ENCODE measurements at places on chromosomes 1 and 21. TPM values are rescaled to one million over a fixed set of nuclear protein-coding genes. Genes with fewer than 3 reads are reported as not detected.
A peak's percentile ranks its signal among the peaks of the same experiment; 100 is the strongest.

GRCh38 chr1:58333511-58333910 is 213.0 kb downstream of the OMA1 start:
- H3K4me3 ChIP-seq = no peak overlapping the region
- no peak overlapping the region for H3K27ac ChIP-seq
- H3K36me3 ChIP-seq = no peaks in the 10 kb centered on the region
- no peaks in the 10 kb centered on the region for H3K27me3 ChIP-seq
- H3K4me1 ChIP-seq = no peaks in the 10 kb centered on the region

GRCh38 chr21:17270229-17270628 is 242.6 kb upstream of the CXADR start:
- DNase-seq = peak; percentile 31
- H3K27me3 ChIP-seq = no peaks in the 10 kb centered on the region
- no peak overlapping the region for H3K27ac ChIP-seq

GRCh38 chr1:213474054-213474453 is 423.0 kb downstream of the RPS6KC1 start:
- DNase-seq = no peak
- no peak overlapping the region for H3K27ac ChIP-seq
- H3K4me3 ChIP-seq = no peak overlapping the region
- H3K27me3 ChIP-seq = no peaks in the 10 kb centered on the region
- H3K36me3 ChIP-seq = no peaks in the 10 kb centered on the region

DNA sequence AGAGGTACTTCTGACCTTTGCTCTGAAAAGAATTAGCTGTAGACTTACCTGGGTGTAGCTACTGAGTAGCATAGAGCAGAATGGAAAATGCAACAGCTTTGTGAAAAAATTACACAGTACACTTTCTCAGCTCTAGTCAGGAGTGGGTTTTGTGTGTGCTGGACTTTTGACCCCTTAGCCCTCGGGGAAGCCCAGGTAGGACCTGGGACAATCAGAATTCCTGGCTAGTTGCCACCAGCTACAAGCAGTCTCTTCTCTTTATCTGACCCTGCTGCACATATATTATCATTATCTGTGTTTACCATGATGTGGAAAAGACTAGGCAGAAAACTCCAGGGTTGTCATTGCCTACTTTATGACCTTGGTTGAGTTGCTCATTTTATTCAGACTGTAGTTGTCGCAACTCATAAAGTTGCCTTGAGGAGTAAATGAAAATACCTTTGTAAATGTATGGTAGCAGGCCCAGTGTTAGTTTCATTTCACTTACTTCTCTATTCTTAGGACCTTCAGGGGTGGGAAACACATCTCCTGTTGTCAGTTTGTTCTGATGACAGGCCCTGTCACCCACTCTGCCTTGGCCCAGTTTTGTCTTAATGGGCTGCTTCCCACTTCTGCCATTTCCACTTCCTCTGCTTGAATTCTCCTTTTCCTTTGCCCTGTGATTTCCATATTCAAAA is 5.4 kb downstream of the NEK7 start:
- peaks cover 6% of the 10 kb centered on the region for H3K4me1 ChIP-seq
- peaks cover 2% of the 10 kb centered on the region for H3K36me3 ChIP-seq
- no peaks in the 10 kb centered on the region for H3K27me3 ChIP-seq
- no peak overlapping the region for H3K27ac ChIP-seq

DNA sequence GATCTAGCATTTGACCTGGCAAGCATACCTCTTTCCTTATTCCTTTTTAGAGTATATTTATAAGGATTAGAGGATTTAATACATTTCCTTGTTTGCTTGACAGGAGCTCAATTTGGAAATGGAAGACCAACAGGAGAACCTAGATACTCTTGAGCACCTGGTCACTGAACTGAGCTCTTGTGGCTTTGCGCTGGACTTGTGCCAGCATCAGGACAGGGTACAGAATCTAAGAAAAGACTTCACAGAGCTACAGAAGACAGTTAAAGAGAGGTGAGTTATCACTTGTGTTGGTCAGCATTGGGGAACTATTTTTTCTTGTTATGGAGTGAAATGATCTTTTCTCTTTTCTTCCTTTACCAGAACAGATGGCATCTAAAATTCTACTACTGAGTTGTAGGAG is 123.4 kb upstream of the BMP8A start:
- H3K27me3 ChIP-seq = no peaks in the 10 kb centered on the region
- no peak for DNase-seq
- no peak overlapping the region for H3K4me3 ChIP-seq
- H3K4me1 ChIP-seq = 0 out of 2 replicates have a peak, but pooled peaks cover 1% of the 10 kb centered on the region

DNA sequence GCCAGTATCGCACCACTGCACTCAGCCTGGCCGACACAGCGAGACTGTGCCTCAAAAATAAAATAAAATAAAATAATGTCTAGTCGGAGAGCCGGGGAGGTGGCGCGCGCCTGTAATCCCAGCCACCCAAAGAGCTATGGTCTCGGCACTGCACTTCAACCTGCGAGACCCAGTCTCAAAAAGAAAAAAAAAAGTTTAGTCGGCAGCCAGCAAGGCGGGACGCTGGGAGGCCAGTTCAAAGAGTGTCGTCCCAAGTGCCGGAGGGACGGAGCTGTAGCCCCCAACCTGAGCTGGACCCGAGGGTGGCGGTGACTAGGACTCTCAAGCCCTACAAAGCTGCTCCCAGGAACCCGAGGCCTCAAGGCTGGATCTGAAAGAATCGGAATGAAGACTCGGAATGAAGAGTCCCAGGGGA is 632 bp upstream of the FALEC start:
- H3K36me3 ChIP-seq = peaks cover 27% of the 10 kb centered on the region
- peak overlapping the region; percentile 35 for H3K27ac ChIP-seq

PADI4 gene
- polyA plus RNA-seq = not detected

- H3K4me1 ChIP-seq = no peaks in the 10 kb centered on the region
- no peaks in the 10 kb centered on the region for H3K27me3 ChIP-seq
- no peak for DNase-seq
These were observed 9.8 kb downstream of the MTARC1 start for GRCh38 chr1:220796530-220796929.

DNA sequence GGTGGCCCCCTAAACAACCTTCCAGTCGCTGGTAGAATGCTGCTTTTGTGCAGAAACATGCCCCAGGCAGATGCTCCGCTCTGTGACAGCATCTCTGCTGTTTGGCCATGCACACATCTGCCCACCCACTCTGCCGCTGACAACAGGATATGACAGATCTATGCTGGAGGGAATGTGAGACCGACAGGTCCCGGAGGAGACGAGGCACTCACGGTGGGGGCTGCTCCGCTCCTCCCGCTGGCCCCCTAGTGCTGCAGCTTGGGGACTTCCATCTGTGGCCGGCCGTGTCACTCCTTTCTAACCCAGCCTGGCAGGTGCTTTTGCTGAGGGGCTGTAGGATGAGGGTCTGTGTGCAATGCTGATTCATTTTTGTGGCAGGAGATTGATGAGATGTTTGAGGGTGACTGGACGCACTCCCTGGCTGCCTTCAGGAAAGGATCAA is 49.1 kb upstream of the DMRTB1 start:
- peaks cover 24% of the 10 kb centered on the region for H3K4me1 ChIP-seq
- DNase-seq = peak; percentile 47
- H3K27me3 ChIP-seq = peaks cover 38% of the 10 kb centered on the region
- H3K36me3 ChIP-seq = no peaks in the 10 kb centered on the region

GRCh38 chr1:201490708-201491131 is 16.2 kb downstream of the CSRP1 start:
- H3K36me3 ChIP-seq = peaks cover 74% of the 10 kb centered on the region
- H3K4me3 ChIP-seq = no peak overlapping the region
- peaks cover 64% of the 10 kb centered on the region for H3K4me1 ChIP-seq
- no peak for DNase-seq

GRCh38 chr1:3069491-3070308 is 697 bp downstream of the PRDM16 start:
- no peaks in the 10 kb centered on the region for H3K36me3 ChIP-seq
- peak overlapping the region; percentile 48 for H3K4me3 ChIP-seq
- H3K4me1 ChIP-seq = peaks cover 2% of the 10 kb centered on the region
- peak; percentile 19 for DNase-seq

GRCh38 chr1:10438677-10439163 is 8.5 kb downstream of the CENPS start:
- H3K4me3 ChIP-seq = no peak overlapping the region
- peaks cover 3% of the 10 kb centered on the region for H3K36me3 ChIP-seq
- no peak overlapping the region for H3K27ac ChIP-seq
- DNase-seq = peak; percentile 32
- no peaks in the 10 kb centered on the region for H3K27me3 ChIP-seq
- peaks cover 2% of the 10 kb centered on the region for H3K4me1 ChIP-seq

LDLRAD2 gene
- polyA plus RNA-seq = not detected

DNA sequence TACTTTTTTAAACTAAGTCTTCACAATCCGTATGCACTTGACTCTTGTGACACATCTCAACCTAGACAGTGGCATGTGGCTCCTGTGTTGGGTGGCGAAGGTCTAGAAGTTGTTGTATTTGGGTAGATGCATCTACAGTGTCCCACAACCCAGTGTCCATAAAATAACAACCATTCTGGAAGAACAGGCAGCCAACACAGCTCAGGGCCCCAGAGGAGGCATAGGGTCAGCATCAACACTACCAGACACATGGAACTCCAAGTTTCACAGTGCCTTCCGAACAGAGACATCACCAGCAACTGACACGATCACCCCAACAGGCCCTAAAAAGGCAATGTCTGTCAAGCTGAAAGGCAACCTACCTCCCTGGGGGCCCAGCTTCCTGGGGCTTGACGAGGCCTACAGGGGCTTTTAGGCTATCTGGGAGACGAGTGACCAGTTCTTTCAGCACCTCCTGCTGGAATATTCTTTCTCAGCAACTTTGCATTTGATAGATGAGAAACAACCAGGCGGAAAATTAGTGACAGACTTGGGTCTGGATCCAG is 5.6 kb downstream of the SH3BP5L start:
- no peak overlapping the region for H3K27ac ChIP-seq
- no peak overlapping the region for H3K4me3 ChIP-seq
- no peak for DNase-seq
- H3K27me3 ChIP-seq = no peaks in the 10 kb centered on the region
- H3K36me3 ChIP-seq = peaks cover 40% of the 10 kb centered on the region
- peaks cover 24% of the 10 kb centered on the region for H3K4me1 ChIP-seq

DNA sequence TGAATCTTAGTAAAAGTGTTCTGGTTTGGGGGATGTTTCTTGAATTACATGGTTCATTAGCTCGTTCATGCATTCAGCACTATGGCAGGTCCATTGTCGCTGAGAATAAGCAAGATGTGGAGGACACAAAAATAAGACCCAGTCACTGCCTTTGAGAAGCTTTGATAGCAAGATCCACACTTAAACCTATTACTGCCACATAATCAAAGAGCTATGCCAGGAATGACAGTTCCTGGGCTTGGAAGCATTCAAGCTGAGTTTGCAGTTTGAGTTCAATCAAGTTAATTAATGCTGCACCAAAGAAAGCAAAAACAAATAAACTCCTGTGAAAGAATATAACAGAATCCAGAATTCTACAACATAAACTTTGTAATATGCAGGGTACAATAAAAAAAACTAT is 131.8 kb downstream of the MIS18A start:
- no peak overlapping the region for H3K27ac ChIP-seq
- no peak for DNase-seq
- H3K36me3 ChIP-seq = no peaks in the 10 kb centered on the region
- peaks cover 5% of the 10 kb centered on the region for H3K27me3 ChIP-seq
- no peak overlapping the region for H3K4me3 ChIP-seq

- H3K27me3 ChIP-seq = no peaks in the 10 kb centered on the region
- no peak overlapping the region for H3K27ac ChIP-seq
- H3K4me1 ChIP-seq = peaks cover 6% of the 10 kb centered on the region
These were observed 113.3 kb downstream of the KIAA0319L start for GRCh38 chr1:35443768-35444518.

C1orf116 gene
- 0.03 TPM for polyA plus RNA-seq

DNA sequence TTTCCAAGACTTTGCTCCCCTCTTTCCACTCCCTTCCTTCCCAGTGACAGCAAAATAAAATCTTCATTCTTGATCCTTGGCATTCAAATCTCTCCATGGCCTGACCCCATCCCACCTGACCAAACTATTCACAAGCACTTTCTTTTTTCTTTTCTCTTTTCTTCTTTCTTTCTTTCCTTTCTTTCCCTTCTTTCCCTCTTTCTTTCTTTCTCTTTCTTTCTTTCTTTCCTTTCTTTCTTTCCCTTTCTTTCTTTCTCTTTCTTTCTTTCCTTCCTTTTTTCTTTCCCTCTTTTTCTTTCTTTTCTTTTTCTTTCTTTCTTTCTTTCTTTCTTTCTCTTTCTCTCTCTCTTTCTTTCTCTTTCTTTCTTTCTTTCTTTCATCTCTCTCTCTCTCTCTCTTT is 207.1 kb downstream of the ADGRL2 start:
- no peak overlapping the region for H3K27ac ChIP-seq
- H3K27me3 ChIP-seq = no peaks in the 10 kb centered on the region
- no peak for DNase-seq
- no peak overlapping the region for H3K4me3 ChIP-seq

GRCh38 chr1:150234566-150235293 is 1.2 kb downstream of the ANP32E start:
- no peaks in the 10 kb centered on the region for H3K36me3 ChIP-seq
- peak; percentile 60 for DNase-seq
- no peaks in the 10 kb centered on the region for H3K27me3 ChIP-seq
- peak overlapping the region; percentile 54 for H3K4me3 ChIP-seq
- H3K27ac ChIP-seq = peak overlapping the region; percentile 84

LCE1F gene
- polyA plus RNA-seq = not detected

DNA sequence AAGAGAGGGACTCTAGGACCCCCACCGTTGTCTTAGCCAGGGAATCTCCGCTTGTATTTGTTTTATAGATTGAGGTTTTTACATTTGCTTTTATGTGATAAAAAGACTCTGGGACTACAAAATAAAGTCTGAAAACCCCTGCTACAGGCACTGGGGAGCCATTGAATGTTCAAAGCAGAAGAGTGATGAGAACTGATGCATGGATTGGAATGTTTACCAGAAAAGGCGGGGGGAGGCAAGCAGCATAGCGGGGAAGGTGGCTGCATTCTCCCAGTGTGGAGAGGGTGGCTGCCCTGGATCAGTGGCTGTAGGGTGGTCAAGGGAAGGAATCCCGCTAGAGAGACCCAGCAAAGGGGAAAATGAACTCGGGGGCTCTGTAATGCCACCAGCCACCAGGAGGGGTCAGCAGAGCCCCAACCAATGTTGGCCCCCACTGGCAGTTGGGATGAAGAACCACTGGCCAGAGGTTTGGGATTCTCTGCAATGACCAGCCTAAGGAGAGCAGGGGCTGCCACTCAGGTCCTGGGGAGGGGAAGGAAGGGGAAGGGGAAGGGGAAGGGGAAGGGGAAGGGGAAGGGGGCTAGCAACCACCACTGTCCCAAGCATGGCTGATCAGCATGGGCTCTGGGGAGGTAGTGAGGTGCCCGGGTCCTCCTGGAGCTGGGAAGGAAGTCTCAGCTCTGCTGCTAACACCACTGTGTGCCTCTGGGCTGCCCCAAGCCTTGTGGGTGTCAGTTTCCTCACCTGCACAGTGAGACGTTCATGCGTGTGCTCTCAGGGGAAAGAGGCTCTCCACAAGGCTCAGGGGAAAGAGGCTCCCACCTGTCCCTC is 19.2 kb upstream of the PEF1 start:
- no peaks in the 10 kb centered on the region for H3K27me3 ChIP-seq
- peaks cover 71% of the 10 kb centered on the region for H3K36me3 ChIP-seq
- H3K4me3 ChIP-seq = no peak overlapping the region

Data from IMR-90 (cell line).